ENCODE measurements at places on chromosomes 12 and 14.

DNA sequence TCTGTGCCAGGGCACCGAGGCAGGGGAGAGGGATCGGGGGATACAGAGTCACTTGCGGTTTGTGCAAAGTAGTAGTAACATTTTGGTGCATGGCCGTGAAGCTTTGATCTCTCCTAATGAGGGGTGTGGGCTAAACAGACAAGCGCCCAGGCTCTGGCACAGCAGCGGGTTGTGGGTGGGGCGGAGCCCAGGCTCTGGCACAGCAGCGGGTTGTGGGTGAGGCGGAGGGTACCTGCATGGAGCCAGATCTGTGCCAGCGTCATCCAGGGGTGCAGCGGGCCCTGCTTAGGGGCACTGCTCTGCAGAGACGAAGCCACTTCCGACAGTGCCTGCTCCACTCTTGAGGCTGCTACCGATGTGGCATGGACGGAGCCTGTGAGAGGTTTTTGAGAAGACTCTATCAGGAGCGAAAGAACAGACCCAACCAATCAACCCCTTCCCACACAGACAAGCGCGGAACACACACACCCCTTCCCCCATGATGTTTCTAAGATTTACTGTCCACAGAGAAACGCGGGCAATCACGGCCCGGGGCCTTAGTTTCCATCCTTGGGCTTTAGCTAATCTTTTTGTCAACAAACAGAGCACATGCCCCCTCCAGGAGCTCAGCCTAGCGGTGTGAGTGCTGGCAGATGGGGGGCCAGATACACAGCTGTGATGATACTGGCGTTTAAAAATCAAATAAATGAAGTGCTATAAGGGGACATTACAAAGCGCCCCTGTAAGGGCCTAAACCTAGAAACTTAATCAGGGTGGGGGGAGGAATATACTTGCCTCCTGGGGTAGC is 196.6 kb downstream of the CALM1 start:
- H3K4me3 ChIP-seq: no peak overlapping the region
- H3K36me3 ChIP-seq: peaks cover 38% of the 10 kb centered on the region
- H3K27ac ChIP-seq: no peak overlapping the region
- no peaks in the 10 kb centered on the region for H3K4me1 ChIP-seq
- DNase-seq: no peak

DNA sequence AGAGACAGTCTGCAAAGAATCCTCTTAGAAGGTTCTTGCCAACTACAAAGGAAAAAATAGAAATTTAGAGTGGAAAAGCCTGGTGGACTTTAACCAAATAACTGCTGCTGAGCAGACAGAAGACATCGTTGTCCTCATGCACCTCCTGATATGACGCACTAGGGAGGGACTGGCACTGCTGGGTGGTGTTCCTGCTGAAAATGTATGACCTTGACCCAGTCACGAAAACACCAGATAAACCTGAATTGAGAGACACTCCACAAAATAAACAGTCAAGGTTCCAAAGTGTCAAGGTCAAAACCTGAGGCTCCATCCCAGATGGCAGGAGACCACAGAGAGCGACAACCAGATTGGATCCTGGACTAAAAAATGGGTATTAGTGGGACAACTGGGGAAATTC is 61.9 kb downstream of the CHGA start:
- no peaks in the 10 kb centered on the region for H3K27me3 ChIP-seq
- H3K4me3 ChIP-seq: no peak overlapping the region
- peak overlapping the region; percentile 23 for H3K27ac ChIP-seq
- DNase-seq: no peak

- no peaks in the 10 kb centered on the region for H3K27me3 ChIP-seq
- DNase-seq: peak; percentile 91
- H3K4me3 ChIP-seq: no peak overlapping the region
- H3K4me1 ChIP-seq: peaks cover 49% of the 10 kb centered on the region
- H3K27ac ChIP-seq: peak overlapping the region; percentile 82
Observed at GRCh38 chr12:110244829-110245228, 36.2 kb upstream of the ATP2A2 start.

- H3K4me3 ChIP-seq: no peak overlapping the region
- no peaks in the 10 kb centered on the region for H3K36me3 ChIP-seq
- no peak for DNase-seq
- no peaks in the 10 kb centered on the region for H3K27me3 ChIP-seq
Observed at GRCh38 chr12:2541631-2542204, 253.1 kb upstream of the FKBP4 start.

Measured in heart left ventricle (tissue), 16 donors.